Effector memory CD8-positive, alpha-beta T cell (primary cell): ENCODE measurements at places on chromosomes 4 and X.

DNA sequence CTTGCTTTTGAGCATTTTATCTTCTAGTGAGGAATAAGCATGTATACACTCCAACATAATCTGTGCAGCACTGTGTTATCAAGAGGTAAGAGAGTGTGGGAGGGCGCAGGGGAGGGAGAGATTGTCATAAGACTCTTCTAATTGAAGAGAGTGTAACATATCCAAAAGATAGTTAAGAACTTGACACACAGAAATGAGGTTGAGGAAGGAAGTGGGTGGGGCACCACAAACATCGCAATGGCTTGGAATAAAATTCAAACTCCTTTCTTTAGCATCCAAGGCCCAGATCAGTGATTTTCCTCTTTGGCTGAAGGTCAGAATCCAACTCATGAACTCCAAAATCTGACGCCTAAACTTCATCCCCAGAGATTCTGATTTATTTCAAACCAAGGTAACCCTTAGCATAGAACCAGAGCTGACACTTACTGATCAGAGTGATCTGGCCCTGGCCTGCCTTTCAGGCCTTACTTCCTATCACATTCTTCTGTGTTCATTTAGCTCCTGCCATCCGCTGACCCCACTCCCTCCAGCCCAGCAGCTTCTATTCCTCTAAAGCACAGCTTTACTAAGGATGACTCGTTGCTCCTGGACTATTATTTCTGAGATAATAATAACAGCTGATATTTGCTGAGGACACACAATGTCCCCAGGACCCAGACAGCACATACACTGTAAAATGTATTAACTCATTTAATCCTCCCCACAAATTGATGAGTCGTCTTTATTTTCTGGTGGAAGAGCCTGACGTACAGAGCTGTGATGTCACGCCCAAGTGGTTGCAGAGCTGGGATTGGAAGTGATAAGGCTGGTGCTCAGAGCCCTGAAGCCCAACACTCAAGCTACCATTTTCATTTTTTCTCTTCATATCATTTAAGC lies 10.6 kb upstream of the CTSO start:
- DNase-seq: no peak

- no peak for DNase-seq
Measured at GRCh38 chr4:13544606-13545393, 492 bp upstream of the NKX3-2 start.

- DNase-seq: no peak
Measured at GRCh38 chr4:76546759-76547742, 112.0 kb downstream of the SHROOM3 start.

- DNase-seq: no peak
Measured at GRCh38 chr4:77393996-77394395, 211.6 kb upstream of the CXCL13 start.

- no peak for DNase-seq
Measured at GRCh38 chr4:137432446-137433311, 99.6 kb downstream of the PCDH18 start.

- DNase-seq: no peak
Measured at GRCh38 chrX:17361620-17362019, 13.4 kb upstream of the NHS start.

DNA sequence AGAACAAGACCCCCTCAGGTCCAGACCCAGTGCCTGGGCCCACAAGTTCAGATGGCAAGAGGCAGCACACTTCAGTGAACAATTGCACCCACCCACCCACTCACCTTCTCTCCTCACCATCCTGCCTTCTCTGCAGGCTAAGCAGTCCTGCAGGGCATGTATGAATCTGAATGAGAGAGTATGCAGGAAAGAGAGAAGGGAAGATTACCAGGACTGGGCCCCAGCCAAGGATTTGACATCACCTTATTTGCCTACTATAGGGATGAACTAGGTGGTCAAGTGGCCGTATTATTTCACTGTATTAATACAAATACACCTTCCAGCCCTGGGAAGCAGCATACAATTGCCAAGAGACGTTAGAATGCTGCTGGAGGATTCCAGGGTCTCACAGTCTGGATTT lies 2.1 kb upstream of the ZNF141 start:
- no peak for DNase-seq

- no peak for DNase-seq
Measured at GRCh38 chr4:48681856-48682255, 98.2 kb downstream of the FRYL start.

- no peak for DNase-seq
Measured at GRCh38 chr4:69830560-69831269, 29.2 kb downstream of the SULT1E1 start.

DNA sequence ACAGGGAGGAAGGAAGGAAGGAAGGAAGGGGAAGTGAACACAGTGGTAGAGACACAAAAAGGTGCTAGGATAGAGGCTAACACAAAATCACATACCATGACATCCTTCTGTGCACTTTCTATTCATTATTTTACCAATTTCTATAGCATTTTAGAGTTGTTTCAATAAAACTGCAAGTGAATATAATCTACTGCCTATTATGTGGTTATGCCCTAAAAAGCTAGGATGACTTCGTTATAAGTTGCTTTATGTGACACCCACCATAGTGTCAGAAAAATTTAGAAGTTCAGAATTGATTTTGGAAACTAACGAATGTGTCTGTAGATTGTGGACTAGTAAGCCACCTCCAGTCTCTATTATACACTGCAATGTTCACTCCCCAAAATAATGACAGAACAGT lies 59.4 kb upstream of the EDNRA start:
- DNase-seq: no peak

DNA sequence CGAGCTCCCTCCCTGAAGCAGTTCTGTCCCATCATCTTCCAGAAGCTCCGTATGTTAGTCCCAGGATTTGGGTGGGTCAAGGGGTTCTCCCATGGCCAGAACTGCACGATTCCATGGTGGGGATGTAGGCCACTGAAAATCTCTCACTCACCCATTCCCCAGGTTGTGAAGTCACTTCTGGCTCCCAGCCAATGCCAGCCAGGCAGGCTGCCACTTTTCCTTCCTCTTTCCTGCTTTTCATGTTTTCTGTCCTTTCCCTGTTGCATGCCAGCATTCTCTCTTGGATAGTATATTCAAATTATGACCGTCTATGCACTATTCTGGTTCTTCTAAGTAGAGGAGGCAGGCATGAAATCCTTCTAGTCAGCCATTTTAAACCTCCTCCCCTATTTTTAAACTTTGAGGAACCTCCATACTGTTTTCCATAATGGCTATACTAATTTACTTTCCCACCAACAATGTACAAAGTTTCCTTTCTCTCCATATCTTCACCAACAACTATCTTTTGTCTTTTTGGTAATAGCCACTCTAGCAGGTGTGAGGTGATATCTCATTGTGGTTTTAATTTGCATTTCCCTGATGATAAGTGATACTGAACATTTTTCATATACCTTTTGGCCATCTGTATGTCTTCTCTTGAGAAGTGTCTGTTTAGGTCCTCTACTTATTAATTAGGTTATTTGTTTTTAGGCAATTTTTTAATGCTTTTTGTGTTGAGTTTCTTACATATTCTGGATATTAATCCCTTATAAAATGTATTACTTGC lies 182.1 kb upstream of the TET2 start:
- DNase-seq: no peak

- DNase-seq: no peak
Measured at GRCh38 chrX:10636337-10636736, 16.0 kb upstream of the MID1 start.

DNA sequence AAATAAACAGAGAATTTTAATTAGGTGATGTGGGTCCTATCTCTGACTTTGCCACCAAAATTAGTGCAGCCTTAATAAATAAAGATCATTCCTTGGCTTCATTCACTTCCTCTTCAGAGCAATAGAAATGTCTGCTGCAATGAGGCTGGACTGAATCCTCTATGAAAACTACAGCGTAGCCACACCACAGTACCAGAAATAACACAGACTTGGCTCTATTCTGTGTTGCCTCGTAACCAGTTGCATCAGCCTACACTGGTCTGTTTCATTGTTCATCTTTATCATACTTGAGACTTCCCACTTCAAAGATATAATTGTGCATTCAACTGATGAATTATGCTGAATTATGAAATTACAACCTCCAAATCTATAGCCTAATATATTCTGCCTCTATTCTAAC lies 15.8 kb downstream of the GLRA3 start:
- DNase-seq: no peak

DNA sequence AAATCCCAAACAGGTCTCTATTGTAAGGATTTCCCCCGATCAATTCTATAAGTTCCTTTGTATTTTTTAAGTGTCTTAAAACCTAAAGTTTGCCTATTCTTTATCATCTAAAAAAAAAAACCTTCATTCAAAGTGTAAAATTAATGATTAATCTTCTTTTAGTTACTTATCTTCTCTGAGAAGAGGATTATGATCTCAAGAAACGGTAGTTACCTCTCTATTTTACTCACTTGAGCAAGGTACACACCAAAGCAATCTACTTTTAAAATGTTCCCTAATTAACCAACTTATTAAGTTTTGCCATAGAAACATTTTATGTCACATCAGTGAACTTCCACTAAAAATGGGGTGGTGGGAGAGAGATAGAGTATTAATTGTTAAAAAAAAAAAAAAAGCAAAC lies 15.2 kb upstream of the GALNT7 start:
- DNase-seq: no peak

- no peak for DNase-seq
Measured at GRCh38 chr4:38306482-38307071, 346.4 kb downstream of the PTTG2 start.

GRCh38 chrX:43703211-43703791 lies 47.2 kb downstream of the MAOA start:
- no peak for DNase-seq

GRCh38 chrX:122188751-122189150 lies 995.3 kb upstream of the GRIA3 start:
- DNase-seq: no peak

DNA sequence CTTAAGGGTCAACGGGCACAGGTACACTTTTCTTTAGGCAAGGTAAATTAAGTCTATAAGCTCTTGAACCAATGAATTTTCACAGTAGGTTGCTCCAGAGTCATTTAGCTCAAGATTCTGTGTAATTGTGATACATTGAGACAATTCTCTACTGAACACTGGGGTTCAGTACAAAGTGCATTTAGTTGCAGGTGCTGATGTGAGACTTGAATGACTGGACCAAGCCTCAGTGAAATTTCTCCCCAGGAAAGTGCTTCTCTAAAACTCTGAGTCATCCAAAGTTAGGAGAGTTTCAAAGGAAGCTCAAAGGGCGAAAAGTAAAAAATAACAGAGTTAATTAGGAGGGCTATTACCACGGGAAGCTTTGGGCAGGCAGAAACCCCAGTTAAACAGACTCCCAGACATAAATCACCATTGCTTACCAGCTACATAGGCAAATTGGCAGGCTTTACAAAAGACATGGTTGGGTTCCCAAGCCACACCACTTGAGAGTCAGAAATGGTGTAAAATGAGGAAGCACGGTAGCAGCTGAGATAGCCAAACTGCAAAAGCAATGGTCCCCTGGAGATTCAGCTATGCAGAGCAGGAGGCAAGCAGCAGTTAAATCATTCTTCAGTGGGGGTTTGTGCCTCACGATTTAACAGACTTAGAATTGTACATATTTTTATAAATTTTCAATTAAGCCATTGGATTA lies 202.6 kb downstream of the PCDH19 start:
- no peak for DNase-seq

DNA sequence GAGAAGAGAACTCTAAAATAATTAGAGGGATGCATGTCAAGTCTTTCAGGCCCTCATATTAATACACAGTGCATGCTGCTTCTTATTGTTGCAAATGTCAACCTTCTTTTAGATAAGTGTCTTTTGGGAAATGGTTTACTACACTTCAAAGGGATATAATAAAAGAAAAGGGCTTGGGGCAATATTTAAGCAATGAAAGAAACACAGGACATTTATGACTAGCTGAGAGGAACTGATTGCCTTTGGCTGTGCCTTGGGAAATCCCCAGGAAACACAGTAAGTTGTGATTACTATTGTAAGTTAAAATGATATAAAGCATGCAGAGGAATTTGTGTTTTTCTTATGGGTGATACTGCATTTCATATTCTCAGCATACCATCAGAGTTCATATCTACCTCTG lies 1036.2 kb upstream of the GRID2 start:
- DNase-seq: no peak

- no peak for DNase-seq
Measured at GRCh38 chrX:48709522-48710112, 13.1 kb downstream of the SUV39H1 start.

GRCh38 chr4:8649631-8650361 lies 57.2 kb downstream of the CPZ start:
- no peak for DNase-seq

GRCh38 chrX:55151199-55151598 lies 62.4 kb downstream of the PAGE2 start:
- DNase-seq: no peak

- no peak for DNase-seq
Measured at GRCh38 chr4:118076958-118077766, 42.9 kb downstream of the NDST3 start.

- DNase-seq: no peak
Measured at GRCh38 chr4:154041640-154042039, 252.8 kb upstream of the SFRP2 start.

GRCh38 chr4:70306076-70306475 lies 28.7 kb upstream of the CABS1 start:
- DNase-seq: no peak

- no peak for DNase-seq
Measured at GRCh38 chr4:13543032-13543838, 1.1 kb downstream of the NKX3-2 start.

- no peak for DNase-seq
Measured at GRCh38 chrX:32084757-32085156, 1012.9 kb upstream of the FTHL17 start.

DNA sequence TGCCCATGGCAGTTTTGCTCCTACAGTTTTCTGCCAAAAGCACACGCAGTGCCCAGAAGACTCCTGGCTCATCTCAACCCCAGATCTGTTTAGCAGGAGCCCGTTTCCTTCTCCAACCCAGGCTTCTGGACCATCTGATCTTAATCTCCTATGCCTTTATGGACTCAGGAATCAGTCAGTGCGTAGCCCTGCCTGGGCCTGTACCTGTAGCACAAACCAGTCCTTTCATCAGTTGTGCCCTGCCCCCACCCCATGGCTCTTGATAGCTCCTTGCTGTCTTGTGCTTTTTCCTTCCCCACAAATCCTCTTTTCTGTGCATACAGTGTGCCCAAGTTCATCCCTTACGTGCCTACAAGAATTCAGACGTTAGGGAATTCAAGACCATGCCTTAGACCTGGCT lies 1.5 kb downstream of the ZNF718 start:
- DNase-seq: no peak

GRCh38 chr4:73723023-73723422 lies 17.3 kb upstream of the CXCL8 start:
- no peak for DNase-seq

DNA sequence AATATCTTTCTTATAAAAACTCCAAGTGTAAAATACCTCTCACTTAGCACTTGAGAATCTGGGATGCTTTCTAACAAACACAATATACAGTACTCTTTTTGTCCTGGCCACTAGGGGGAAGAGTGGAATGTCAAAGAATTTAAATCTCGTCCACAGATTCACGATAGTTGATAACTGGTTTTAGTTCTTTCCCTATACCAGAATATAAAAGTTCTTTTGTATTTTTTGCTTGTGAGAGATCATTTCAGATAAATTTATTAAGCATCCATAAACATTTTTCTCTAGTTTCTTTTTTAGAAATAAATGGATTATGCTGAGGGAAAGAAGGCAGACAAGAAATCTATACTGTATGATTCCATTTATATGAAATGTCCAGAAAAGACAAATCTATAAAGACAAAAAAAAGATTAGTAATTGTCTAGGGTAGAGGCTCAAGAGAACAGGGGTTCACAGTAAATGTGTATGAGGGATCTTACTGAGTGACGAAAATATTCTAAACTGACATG lies 50.4 kb downstream of the MGARP start:
- peak; percentile 18 for DNase-seq

GRCh38 chr4:173213296-173213695 lies 44.7 kb downstream of the GALNT7 start:
- DNase-seq: no peak
